ENCODE measurements at places on chromosomes 2 and 18.
A peak's percentile ranks its signal among the peaks of the same experiment; 100 is the strongest.

DNA sequence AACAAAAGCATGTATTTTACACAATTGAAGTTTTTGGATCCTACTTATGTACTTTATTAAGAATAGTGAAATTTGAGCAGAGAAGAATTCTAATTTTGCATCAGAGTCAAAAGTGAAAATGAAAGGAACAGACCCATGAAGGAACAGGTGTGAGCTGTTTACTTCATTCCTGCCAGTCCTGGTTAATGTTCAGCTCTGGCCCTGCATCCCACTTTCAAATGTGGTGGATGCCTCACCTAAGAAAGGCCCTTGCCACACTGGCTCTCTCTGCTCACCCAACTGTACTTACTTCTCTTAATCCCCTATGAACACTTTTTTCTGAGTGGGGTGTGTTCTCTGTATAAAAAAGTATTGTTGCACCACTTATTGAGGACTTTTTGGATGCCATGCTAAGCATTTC, 22.2 kb downstream of the FAM110C start:
- no peak for DNase-seq

DNA sequence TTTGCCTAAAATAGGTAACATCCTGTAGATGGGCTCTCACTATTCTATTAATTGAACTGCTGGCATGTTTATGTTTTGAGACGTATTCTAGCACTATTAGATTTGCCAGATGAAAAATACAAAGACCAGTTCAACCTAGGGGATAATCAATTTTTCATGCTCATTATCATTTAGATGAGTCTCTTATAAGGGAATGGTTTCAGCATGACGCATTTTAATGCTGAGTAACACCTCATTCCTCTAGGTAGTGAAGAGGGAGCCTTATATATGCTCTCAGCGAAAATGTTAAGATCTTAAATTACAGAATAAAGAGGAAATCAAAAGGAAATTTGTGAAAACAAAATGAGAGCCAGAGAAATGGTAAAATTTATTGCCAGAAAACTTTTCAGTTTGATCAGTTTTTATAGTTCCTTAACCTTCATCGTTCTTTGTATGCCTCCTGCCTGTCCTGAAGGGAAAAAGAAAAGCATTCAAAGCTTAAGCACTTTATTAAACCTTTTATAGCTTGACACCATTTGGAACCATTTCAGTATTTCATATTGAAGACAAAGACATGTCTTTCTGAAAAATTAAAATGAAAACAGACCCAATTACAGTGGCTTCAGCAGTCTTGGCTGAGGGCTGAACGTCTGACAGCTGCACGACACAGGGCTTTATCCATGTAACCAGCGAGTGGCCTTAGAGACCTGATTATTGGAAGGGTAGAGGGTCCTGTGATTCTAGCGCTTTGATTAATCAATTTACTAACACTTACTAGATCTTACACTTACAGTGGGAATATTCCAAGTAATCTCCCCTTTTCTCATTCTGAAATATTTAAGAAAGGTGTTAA, 112.8 kb downstream of the ADCYAP1 start:
- DNase-seq = peak; percentile 50

DNA sequence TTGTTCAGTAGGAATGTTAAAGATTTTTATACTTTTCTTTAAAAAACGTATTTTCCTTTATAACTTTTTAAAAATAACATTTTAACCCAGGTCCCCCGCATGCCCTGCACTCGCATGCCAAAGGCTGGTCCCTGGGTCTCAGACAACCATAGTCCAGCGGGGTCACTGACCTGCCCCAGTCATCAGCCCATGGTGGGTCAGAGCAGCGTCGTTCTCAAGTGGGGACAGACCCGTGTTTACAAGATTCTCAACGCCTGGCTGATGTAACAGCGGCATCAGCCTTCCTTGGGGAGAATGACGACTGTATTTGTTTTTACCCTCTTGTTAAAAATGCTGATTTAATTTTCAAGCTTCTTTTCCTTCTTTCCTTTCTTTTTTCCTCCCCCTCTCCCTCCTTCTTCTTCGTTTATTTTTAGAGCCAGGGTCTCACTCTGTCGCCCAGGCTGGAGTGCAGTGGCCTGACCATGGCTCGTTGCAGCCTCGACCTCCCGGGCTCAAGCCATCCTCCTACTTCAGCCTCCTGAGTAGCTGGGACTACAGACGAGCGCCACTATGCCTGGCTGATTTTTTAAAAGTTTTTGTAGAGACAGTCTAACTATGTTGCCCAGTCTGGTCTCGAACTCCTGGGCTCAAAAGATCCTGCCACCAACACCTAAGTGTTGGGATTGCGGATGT, 1.0 kb upstream of the EFHD1 start:
- DNase-seq = no peak

DNA sequence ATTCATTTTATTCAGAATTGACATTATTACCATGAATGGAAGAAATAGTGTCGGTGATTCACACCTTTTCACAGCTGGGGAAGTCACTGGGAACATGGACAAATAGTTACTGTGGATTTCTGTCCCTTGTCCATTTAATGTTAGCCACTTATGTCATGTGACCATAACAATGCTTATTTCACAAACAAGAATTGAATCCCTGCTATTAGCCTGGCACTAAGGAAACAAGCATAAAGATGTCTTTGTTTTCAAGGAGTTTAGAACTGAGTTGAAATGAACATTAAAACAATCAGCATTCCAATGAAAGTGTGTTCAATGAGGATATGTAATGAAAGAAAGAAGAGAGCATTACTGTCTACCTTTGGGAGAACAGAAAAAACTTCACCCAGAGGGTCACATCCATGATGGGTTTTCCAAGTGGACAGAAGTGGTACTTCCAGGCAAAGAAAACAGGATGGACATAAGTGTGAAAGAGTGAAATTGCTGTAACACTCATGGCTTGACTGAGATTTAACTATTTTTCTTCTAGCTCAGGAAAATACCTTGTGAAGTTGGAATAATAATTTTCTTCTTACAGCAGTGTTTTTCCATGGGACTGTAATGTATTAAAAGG, 324.5 kb upstream of the UBE2E3 start:
- DNase-seq = no peak

- peak; percentile 78 for DNase-seq
These were observed at the start of gene AKAIN1 for GRCh38 chr18:5197032-5197434. AKAIN1 (minus strand) TSS chr18:5197257; CDS start chr18:5197053, 204 bp downstream.

DNA sequence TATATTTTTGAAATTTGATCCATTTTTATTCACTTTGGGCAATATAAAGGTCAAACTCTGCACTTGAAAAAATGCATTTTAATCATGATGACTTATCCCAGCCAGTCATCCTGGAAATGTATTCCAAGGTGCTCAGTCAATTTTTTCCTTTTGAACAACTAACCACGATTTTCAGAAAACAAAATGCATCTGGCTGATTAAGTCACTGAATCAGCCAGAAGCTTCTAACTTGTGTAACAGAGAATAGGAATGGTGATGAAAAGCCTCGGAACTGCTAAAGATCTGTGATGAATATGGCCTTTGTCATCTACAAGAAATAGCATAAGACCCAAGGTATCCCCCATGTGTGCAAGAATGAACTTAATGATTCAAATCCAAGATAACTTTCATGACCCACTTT, 572.7 kb downstream of the EPHA4 start:
- no peak for DNase-seq

DNA sequence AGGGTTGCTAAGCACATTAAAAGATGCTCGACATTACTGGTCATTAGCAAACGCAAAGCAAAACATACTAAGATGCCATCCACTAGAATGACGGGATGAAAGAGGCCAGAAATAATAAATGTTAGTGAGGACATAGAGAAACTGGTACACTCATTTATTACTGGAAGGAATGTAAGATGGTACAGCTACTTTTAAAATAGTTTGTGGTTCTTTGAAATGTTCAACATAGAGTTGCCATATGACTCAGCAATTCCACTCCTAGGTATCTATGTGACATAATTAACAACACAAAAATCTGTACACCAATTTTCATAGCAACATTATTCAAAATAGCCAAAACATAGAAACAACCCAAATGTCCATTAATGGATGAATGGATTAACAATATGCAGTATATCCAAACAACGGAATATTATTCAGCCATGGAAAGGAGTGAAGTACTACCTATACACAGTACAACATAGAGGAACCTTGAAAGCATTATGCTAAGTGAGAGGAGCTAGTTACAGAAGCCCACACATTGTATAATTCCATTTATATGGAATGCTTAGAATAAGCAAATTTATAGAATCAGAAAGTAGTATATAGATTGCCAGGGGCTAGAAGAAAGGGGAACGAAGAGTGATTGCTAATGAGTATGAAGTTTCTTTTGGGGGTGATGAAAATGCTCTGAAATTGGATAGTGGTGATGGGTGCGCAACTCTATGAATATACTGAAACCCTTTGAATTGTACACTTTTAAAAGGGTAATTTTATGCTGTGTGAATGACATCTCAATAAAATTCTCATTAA, 61.9 kb upstream of the IL1R1 start:
- DNase-seq = no peak

GRCh38 chr18:79345366-79345765, 50.4 kb upstream of the NFATC1 start:
- no peak for DNase-seq

GRCh38 chr2:159708066-159708760, 4.1 kb upstream of the MARCHF7 start:
- DNase-seq = no peak

DNA sequence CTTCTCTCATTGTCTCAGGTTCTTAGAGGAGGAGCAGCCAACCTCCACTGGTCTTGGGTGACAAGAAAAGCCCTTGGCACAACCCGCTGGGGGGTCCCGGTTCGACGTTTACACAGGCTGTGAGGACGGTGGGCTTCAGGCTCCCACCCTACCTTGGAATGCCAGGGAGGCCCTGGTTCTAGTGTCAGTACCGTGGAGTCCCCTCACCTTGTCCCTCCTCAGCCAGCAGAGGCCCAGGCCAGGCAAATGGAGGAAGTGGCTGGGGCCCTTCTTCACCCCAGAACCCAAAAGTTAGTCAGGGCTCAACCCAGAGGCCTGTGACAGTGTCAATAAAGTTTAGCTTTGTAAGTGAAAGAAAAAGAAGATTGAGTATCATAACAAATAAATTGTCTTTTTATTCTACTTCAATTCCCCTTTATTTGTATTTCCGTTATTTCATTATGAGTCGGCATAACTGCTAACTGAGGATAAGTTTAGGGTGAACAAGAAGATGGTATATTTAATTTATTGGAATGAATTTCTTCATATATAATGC, 62.6 kb upstream of the ZSWIM2 start:
- no peak for DNase-seq

DNA sequence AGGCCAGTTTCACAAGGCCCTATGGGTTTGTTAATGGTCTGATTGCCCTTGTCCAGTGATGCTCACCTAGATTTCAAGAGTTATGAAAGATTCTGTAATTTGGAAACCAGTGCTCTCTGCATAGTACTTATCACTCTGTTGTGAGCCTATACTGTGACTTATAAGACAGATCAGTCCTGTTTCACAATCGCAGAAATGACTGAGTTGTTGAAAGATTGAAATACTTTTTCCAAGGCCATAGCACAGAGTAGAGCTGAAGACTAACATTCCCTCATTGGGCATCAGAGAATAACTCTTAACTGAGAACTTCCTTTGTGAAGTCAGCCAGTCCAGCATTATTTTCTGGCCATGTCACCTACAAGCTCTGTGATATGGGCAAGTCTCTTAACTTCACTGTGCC, 44.0 kb downstream of the CCDC85A start:
- no peak for DNase-seq

GRCh38 chr2:172397148-172397834, 30.1 kb upstream of the ITGA6 start:
- DNase-seq = peak; percentile 92

GRCh38 chr2:26897807-26898479, 50.0 kb downstream of the DPYSL5 start:
- DNase-seq = peak; percentile 26

DNA sequence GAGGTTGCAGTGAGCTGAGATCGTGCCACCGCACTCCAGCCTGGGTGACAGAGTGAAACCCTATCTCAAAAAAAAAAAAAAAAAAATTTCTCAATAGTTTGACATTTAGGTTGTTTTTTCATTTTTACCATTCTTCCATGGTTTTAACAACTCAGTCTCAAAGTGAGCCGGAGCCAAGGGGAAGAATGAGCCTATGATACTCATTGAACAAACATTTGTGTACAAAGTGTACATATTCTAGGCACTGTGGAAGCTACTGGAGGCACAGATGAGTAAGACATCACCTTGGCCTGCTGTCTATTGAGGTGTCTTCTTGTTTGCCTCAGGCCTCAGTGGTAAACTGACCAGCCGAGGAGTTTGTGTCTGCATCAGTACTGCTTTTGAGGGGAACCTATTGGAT, 21.9 kb downstream of the CENPO start:
- DNase-seq = no peak

GRCh38 chr18:39149211-39149806, 1583.7 kb upstream of the CELF4 start:
- DNase-seq = no peak

GRCh38 chr2:42659609-42660008, 91.2 kb downstream of the MTA3 start:
- DNase-seq = no peak

DNA sequence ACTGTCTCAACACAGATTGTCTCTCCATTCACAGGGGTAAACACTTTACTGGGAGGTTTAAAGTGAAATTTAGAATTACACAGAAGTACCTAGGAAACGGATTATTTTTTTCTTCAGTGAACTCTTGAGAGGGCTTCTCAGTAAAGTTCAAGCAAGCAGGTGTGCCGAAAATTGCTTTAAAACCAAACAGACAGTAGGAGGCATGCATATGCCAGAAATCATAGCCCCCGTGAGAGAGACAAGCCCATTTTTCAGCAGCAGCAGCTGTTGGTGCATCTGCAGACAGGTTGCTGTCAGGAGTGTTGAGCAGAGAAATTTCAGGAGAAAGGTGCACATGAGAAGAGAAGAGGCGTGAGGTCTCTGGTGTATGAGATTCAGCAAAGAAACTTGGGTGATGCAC, 2115.5 kb upstream of the CELF4 start:
- peak; percentile 22 for DNase-seq

GRCh38 chr2:159872353-159872752, 74.3 kb upstream of the CD302 start:
- DNase-seq = no peak

- DNase-seq = no peak
These were observed 91.3 kb downstream of the FAM210A start for GRCh38 chr18:13635046-13635445.

GRCh38 chr2:129469389-129469788, 510.1 kb upstream of the RAB6C start:
- no peak for DNase-seq

GRCh38 chr2:53545604-53546003, 222.0 kb upstream of the CHAC2 start:
- peak; percentile 8 for DNase-seq

GRCh38 chr18:46431522-46432171, 225.4 kb downstream of the LOXHD1 start:
- DNase-seq = no peak

DNA sequence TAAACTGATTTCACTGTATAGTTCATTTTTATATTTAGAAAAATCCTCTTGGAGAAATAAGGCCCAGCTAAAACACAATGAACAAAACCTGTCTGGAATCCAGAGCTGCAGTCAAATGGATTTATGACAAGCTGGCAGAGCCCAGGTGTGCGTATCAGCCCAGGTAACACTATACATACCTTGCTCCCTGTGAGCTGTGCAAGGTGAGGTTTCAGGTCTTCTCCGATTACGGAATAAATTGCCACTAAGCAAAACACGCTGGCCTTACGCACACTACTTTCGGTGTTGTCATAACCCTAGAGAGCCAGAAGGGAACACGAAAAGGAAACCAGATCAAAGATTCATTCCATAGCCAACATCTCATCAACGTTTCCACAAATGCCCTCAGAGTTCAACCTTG, 61.9 kb upstream of the TFCP2L1 start:
- DNase-seq = no peak

- DNase-seq = no peak
These were observed 202.5 kb upstream of the SESTD1 start for GRCh38 chr2:179467111-179467510.

Measured in tongue (tissue), 3 donors.